Aorta (tissue), 5 donors: ENCODE measurements at places on chromosomes 4 and X. TPM values are rescaled to one million over a fixed set of nuclear protein-coding genes. Genes with fewer than 3 reads are reported as not detected.

DNA sequence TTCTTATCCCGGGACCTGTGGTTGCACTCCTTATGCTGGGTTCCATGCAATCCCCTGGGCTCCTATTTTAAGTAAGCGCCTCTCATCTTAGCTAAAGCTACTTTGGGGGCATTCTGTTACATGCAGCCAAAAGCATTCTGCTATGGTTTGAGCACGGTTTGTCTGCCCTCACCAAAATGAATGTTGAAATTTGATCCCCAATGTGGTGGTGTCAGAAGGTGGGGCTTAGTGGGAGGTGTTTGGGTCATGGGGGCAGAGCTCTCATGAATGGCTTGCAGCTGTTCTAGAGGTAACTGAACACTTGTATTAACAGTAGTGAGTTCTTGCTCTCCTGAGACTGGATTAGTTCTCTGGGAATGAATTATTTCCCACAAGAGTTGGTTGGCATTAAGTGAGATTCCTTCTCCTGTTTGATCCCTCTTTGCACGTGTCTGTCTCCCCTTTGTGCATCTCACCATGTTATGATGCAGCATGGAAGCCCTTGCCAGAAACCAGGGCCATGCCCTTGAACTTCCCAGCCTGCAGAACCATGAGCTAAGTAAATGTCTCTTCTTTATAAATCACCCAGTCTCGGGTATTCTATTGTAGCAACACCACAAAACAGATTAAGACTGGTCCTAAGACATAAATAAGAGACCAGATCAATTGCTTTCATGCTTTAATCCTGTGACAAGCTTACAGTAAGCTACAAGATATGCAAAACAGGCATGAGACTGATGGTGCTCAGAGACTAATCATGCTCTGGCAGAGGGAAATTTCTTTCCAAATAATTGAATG, 141.8 kb downstream of the TSPAN5 start:
- DNase-seq = no peak

ZNF157 gene
- total RNA-seq = 0.72 TPM

P2RY8 gene
- total RNA-seq = 5.5 TPM

DNA sequence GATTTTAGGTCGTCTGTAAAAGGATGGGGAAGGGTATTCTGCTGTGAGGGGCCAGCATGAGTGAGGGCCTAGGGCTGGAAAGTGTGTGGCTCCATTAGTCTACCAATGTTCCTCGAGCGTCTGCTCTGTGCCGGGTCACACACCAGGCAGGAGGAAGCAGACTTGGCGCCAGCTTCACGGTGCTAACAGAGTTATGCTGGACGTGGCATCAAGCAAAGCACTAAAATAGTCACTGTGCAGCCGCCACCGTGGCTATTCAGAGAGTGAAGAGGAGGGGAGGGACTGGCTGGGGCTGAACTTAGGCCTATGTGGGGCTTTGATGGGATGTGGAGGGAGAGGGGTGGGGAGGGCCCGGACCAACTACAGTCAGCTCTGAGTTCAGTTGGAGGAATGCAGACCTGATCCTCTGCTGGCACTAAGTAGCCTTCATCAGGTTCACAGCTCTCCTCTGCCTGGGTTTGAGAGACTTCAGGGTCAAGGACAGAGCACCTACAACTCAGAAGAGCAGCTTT, 83.9 kb upstream of the MSX1 start:
- no peak for DNase-seq

GRCh38 chr4:105944540-105944939, 49.3 kb downstream of the NPNT start:
- DNase-seq = no peak

DNA sequence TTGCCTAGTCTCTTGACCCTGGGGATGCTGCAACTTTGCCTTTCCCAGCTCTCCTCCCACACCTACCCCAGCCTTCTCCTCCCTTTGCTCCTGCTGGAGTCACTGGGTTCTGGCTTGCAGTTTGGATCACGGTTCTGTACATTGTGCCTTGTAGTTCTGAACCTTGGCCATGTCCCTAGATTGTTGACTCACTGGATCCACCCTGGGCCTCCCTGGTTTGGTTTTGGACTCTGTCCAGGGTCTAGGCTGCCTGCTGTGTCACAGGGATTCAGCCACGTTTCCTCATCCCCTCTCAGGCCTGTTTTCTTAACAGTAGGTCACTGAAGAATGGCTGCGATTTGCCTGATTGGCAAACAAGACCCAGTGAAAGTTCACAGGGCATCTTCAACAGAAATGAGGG, 11.5 kb upstream of the GABRE start:
- DNase-seq = no peak

DNA sequence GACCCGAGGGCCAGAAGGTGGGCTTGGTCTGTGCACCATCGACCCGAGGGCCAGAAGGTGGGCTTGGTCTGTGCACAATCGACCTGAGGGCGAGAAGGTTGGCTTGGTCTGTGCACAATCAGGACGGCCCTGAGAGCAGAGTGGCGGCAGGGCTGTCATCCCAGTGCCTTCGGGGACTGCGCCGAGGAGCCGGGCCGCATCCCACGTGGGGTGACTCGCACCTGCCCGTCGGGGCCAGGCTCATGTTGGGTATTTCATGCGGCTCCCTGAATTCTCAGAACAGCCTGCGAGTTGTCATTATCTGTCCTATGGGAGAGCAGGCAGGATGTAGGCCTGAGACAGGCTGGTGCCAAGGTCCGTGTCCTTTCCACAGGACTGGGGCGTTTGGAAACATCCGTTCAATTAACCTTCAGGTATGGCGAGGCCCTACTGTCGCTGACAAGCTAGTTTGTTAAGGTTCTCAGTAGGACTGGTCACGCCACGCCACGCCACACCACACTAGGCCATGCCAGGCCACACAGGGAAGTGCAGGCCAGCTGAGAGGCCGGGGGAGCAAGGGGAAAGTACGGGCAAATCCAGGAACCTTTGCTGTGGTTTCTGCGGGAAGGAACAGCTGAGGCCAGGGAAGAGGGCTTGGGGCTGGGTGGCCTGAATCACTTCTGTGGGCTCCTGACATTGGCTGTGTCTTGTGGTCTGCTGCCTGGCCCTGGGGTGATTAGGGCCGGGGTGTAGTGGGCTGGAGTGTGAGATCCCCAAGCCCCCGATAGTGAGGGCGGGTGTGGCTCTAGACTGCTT, 182.9 kb downstream of the AFAP1 start:
- DNase-seq = no peak

GRCh38 chrX:70476934-70477733, 32.5 kb downstream of the DLG3 start:
- DNase-seq = no peak

NALF2 gene
- total RNA-seq = 0.26 TPM

GRCh38 chr4:78250500-78250899, 193.4 kb downstream of the FRAS1 start:
- no peak for DNase-seq

GSPT2 gene
- 7.4 TPM for total RNA-seq

GRCh38 chrX:32448320-32448719, 763.0 kb downstream of the DMD start:
- no peak for DNase-seq

C1QTNF7 gene
- total RNA-seq = 12.5 TPM

GRCh38 chr4:14111730-14112181, 484.2 kb upstream of the BOD1L1 start:
- DNase-seq = no peak

GRCh38 chr4:128298852-128299251, 11.2 kb upstream of the PGRMC2 start:
- no peak for DNase-seq

DNA sequence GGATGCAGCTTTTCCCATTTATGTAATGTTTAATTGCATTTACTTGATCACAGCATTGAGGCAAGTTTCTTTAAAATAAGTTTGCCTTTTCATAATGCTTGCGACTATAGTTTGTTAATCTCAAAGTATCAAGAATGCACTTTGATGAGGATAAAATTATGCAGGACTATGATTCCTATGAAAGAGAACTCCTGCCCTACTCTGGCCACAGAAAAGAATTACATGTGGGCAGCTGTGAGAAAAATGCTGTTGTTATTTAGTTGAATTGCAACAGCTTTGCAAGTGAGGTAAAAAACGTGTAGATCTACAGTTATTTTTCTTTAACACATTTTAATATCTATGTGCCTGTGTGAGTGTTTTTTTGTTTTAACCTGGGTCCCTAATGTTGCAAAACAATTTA, 12.5 kb upstream of the OSTC start:
- DNase-seq = no peak

- no peak for DNase-seq
Observed at GRCh38 chr4:100489305-100489704, 28.5 kb downstream of the EMCN start.

DNA sequence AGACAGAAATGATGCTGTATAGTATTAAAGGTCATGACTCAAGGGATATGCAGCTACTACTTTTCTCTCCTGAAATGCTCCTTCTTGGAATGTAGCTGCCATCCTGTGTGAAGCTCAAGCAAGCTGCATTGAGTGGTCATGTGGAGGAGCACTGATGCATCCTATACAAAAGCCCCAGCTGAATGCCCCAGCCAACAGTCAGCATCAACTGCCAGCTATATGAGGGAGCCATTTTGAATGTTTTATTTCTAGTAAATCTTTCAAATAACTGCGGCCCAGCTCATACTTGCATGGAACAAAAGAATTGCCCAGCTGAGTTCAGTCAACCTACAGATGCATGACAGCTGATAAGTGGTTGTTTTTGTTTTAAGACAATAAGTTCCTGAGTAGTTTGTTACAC, 165.0 kb upstream of the GEMIN8 start:
- DNase-seq = no peak

GRCh38 chr4:94341481-94342370, 910 bp downstream of the HPGDS start:
- DNase-seq = no peak

PNPLA4 gene
- 7.3 TPM for total RNA-seq

ZNF718 gene
- total RNA-seq = 11.8 TPM

TMEM154 gene
- 5.4 TPM for total RNA-seq

DNA sequence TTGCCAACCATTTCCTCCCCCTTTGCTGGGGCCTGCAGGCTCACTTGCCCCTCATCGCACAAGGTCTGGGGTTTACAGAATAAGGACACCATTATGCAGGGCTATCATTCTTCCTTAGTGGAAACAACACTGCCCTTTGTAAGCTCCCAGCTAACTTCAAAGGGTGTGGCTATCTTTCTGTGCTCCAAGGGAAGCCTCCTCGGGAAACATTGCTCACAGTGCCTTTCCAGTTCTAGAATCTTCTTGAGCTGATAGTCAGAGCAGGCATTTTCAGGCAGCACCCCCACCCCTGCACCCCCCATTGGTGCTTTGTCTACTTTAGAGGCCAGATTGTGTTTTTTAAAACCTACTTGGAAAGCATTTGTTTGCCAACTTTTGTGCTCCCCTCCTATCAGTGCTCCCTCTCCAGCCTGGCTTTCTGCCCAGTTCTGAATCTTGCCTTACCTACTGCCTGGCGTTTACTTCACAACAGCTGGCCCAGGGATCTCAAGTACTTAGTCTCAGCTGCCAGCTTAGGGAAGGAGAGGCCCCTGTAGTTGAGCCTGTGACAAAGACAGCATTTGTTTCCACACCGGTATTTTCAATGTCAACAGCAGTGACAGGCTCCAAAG, 53.5 kb downstream of the PLAC1 start:
- no peak for DNase-seq

CCSER1 gene
- 9.3 TPM for total RNA-seq

PDZD4 gene
- total RNA-seq = 11.9 TPM

GRCh38 chrX:102155806-102156179, at the start of gene BEX5:
TSS of gene BEX5 (minus strand) at chrX:102155977. CDS start at chrX:102154265, 1,712 bp downstream.
- peak; percentile 83 for DNase-seq

DNA sequence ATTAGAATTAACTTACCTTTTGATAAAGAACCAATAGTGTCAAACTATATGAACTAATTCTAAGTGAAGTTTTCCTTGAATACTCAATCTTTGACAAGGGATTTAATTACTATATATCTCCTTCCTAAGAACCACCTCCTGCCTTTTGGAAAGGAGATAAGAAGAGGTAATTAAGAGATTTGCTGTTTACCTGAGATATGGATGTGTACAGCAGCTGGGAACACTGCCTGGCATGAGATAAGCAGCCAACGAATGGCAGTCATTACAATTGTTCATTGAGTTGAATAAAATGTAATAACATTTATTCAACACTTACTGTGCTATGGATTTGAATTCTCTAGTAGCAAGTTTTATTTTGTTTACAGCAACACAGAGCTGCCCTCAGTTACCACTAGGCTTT, 407.1 kb downstream of the SPOCK3 start:
- DNase-seq = no peak

TNMD gene
- 0.36 TPM for total RNA-seq

- DNase-seq = no peak
Observed at GRCh38 chrX:106894978-106895452, 8.1 kb downstream of the RIPPLY1 start.

DNA sequence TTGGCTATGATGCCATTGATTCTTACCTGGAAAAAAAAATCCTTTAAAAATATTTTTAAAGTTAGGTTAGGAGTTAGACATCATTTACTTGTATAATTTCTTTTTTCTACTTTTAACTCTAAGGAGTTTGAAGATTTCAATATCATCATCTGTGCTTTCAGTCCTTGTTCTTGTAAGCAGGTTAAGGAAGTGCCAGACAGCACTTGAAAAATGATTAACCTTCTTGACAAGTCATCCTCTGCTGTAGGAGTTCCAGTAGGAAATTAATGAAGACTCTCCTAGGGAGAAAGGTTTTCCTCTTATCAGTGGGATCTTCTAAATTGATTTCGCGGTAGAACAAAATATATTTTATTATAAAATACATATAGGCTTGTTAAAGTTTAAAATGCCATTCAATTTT, 29.1 kb upstream of the ANAPC4 start:
- DNase-seq = no peak

DNA sequence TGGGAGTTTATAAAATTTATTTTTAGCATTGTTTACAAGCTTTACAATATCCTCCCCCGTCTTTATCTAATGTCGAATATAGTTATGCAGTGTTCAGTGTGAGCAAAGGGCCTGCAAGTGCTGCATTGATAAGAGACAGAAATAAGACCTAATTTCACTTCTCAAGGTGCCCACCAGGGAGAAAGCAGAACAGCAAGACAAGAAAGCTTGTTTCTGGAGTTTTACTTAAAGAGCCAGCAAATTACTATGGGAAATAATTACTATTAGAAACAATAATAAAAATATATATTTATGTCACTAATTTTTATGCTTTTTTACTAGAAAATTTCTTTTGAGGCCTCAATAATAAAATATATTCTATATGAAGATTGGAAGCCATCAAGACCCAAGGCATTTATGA, 2677.7 kb downstream of the ARAP2 start:
- no peak for DNase-seq

- no peak for DNase-seq
Observed at GRCh38 chr4:183499389-183499788, 5.5 kb upstream of the ING2 start.

DNA sequence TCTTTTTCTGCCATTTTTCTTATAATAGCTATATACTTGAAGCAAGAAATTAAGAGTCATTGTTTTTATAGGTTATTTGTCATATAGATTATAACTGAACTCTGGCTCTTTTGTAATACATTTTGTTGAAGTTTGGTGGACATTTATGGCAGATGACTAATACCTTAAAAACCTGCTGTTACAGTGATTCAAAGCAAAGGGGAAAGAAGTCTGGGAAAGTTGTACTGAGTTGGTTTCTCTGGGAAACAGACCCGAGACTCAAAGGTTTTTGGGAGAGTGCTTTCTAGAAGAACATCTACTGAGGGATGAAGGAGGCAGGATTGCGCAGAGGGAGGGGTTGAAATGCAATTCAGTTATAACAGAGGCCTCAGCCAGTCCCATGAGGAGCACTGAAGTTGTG, 35.9 kb downstream of the NAP1L5 start:
- DNase-seq = no peak
